ENCODE measurements at places on chromosomes 5 and 9.

DNA sequence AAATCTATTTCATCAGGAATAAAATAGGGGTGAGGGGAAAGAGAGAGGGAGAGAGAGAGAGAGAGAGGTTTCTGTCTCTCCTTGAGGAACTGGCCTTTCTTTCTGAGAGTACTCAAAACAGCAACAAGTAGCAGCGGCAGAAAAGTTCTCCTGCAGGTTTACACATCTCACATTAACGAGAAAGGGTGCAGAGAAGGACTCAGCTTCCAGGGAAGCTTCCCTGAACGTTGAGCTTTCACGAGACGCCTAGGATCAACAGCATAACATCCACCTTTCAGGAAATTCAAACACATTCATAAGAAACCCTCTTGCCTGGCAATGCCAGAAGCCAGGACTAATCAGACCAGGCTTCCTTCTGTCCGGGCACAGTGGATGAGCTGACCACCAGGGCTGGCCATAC lies 162.9 kb downstream of the ZDHHC21 start:
- DNase-seq: no peak

DNA sequence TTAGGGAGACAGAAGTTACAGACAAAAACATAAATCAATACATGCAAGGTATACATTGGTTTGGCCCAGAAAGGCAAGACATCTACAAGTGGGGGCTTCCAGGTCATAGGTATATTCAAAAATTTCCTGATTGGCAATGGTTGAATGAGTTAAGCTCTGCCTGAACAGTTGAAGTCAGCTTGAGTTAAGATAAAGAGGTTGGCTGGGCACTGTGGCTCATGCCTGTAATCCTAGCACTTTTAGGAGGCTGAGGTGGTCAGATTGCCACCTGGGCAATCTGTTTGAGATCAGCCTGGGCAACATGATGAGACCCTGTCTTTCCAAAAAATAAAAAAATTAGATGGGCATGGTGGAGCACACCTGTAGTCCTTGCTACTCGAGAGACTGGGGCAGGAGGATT lies 16.3 kb downstream of the TMC1 start:
- no peak for DNase-seq

DNA sequence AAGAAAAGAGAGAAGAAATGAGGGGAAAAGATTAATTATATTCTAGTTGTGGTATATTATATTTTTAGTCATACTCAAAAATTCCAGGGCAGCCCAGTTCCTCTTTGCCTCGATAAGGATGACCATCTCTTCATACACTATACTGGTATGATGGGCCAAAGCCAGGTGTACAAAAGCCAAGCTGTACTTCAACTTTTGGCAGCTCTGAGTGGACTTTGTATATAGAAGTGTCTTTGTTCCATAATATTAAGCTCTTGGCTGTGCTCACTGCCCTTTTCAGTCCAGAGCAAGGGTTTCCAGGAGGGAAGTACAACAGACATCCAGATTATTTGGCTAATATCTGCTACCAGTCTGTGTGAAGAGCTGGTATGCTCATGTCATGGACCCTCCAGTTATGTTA lies 934.3 kb upstream of the CDH10 start:
- no peak for DNase-seq

GRCh38 chr9:17600962-17601593 lies 22.2 kb downstream of the SH3GL2 start:
- DNase-seq: no peak

GRCh38 chr9:125214186-125214585 lies 13.8 kb downstream of the RABEPK start:
- DNase-seq: no peak

DNA sequence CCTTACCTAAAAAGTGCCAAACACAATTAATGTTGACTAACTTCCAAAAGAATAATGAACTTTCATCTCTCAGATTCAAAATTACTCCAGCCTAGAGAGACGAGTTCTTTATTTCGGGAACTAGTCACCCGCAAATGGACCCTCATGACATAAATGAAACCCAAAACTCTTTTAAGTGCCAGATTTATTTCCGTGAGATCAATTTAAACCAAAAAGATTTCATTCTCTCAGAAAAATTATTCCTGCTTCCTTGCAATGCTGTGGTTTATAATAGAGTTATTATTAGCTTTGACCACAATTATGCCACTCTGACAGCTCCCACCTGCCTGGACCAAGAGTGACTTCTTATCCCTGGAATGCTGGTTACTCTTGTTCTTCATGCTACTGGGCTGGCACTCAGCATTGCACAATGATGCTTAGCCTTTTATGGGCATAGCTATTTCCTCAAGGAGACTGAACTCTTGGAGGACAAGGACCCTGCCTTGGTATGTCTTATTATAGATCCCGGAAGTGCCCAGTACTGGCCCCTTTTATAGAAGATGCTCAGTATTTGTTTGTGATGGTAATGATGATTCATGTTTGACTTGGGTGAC lies 183.5 kb downstream of the SNX18 start:
- no peak for DNase-seq

GRCh38 chr9:134551176-134551575 lies 90.4 kb upstream of the COL5A1 start:
- no peak for DNase-seq

DNA sequence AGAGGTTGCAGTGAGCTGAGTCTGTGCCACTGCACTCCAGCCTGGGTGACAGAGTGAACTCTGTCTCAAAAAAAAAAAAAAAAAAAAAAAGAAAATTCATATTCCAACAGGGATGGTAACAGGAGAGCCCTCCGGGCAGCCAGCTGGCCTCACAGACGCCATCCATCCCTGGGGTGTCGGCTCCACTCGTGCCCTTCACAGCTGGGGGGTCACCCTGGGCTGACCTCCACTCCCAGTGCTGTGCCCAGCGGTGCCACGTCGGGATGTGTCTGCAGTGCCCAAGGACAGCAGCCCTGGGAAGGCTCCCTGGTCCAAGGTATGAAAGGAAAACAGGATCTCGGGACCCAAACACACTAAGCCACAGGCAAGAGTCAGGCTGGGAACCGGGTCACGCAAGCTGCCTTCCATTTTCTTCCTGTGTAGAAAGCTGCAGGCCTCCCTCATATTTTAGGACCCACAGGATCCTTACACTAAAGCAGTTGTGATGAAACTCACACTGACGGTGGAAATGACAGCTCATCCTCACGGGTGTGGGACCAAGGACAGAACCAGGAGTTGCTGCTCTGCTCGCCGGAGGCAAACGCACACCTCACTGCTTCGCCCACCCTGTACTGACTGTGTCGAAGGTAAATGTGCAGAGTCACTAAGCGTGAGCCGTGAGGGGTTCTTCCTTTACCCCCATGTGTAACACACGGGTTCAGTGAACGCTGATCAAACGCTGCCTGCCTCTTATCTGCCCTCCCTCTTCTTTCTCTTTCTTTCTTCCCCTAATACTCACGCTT lies 5.3 kb downstream of the SLC12A7 start:
- DNase-seq: no peak

Data from activated naive CD4-positive, alpha-beta T cell treated with anti-CD3 and anti-CD28 coated beads, Interleukin-2, amount 10 ng/mL, durations not matched to agents 7 days and 5 days (primary cell).